ENCODE measurements at places on chromosomes 11 and 22.

DNA sequence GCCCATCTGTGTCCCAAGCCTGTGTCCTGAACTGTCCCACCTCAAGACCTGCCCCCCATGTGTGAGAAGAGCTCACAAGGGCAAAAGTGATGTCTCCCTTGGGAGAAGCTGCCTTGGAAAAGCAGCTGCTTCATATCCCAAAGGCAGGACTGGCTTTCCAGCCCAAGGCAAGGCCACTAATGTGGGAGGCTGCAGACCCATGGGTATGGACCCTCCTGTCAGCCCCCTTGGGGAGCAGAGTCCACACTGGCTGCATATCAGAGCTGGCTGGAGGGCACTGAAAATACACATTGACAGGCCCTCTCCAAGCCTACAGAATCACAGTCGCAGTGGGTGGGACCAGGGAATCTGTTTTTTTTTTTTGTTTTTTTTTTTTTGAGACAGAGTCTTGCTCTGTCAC, 2.7 kb downstream of the PELI3 start:
- no peak for DNase-seq

GRCh38 chr11:75388386-75389275, 10.7 kb upstream of the RPS3 start:
- no peak for DNase-seq

- no peak for DNase-seq
These were observed 8.0 kb downstream of the SCN4B start for GRCh38 chr11:118144301-118145268.

DNA sequence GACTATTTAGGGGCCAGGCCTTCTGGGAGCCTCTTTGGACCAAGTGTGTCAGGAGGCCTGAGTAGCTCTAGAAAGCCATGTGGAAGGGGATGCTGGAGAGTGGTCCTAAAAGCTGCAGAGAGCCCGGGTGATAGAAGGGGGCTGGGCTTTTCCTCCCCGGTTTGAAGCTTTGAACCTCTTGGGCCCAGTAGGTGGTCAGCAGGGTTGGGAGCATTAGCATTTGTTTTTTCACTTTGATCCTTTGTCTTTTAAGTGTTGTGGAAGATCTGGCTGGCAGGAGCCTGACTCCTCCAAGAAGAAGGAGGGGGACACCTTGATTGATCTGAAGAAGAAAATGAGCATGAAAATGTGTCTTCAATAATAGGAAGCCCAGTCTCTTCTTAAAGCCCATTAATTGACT, 596.6 kb downstream of the INSC start:
- DNase-seq = no peak

- no peak for DNase-seq
These were observed 14.6 kb downstream of the PARVG start for GRCh38 chr22:44195189-44195871.

DNA sequence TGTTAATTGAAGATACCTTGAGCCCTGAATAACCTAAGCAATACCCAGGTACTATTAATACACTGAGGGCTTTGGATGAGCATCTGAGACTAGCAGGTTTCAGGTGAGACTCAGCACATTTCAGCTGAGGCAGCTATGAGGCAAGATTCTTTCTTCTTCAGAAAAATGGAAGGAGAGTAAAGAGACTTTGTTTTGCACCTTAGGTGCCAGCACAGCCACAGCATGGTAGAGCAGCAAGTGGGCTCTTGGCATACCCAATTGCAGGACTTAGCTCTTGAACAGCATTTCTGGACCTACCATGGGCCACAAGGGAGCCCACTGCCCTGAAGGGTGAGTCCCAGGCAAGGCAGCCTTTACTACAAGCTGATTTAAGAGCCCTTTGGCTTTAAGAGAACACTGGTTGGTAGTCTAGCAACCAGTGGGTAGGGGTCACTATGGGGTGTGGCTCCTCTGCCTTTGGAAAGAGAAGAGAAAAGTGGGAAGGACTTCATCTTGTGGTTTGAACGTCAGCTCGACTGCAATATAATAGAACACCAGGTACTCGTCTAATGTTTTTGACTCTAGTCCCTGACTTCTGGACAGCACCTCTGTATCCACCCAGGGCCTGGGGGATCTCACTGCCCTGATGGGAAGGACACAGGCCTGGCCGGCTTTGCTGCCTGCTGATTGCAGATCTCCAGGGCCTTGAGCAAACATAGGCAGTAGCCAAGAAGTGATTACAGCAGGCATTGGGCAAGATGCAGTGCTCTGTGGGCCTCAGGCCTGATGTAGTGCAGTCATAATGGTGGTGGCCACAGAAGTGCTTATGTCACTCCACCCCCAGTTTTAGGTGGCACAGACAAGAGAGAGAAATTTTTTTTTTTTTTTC, 73.3 kb downstream of the GLYATL1 start:
- DNase-seq = no peak

DNA sequence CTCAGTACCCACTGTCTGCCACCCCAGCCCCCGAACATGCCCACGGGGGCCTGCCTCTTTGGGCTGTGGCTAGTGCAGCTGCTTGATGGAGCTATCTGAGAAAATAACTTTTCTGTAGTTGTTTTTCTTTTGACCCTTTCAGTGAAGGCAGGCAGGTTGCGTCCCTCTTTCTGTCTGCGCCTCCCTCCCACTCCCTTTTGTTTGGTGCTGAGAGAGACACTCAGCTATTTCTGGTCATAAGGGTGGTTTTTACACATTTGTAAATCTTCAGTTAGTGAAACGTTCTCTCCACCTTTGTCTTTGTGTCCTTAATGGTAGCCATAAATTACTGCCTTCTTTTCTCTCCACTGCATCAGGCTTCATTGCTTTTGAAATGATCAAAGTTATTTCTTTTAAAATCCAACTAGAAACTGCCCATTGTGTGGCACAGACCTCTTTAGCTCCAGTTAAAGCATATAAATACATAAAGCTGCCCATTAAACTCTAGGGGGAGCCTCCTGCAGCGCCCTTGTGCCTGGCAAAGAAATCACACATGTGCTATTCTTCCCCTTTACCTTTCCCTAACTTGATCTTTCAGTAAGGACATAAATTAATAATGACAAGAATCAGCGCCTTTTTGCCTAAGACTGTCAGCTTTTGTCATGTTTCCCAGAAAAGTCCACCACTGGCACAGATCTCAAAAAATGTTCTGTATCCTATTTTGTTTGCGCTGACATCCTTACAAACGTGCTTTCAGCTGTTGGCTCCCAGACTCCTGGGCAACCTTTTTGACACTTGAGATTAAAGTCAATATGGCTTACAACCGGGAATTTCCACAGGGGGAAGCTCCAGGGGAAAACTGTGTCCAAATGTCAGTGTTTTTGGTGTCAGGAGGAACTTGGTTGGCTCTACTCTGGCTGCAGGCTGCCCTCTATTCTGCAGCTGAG, 1.7 kb upstream of the SCUBE2 start:
- DNase-seq = no peak

DNA sequence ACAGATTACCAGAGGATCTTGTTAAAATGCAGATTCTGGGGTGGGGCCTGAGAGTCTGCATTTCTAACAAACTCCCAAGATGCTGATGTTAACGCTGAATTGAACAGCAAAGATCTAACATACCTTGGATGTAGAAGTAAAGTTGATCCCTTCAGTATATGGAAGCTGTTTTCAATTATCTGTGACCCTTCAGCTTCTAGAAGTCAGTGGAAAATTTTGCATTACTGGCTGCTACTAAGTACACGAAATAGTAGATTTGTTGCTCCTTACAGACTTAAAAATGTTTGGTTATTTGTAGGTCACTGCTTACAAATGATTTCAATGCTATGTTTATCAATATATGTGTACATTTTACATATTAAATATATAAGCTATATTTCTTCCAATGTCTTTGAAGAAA, 107.4 kb downstream of the ARHGAP42 start:
- no peak for DNase-seq

- DNase-seq = no peak
These were observed 855 bp upstream of the MS4A5 start for GRCh38 chr11:60428517-60428916.

- no peak for DNase-seq
These were observed 92.6 kb upstream of the PDGFD start for GRCh38 chr11:104256525-104256924.

DNA sequence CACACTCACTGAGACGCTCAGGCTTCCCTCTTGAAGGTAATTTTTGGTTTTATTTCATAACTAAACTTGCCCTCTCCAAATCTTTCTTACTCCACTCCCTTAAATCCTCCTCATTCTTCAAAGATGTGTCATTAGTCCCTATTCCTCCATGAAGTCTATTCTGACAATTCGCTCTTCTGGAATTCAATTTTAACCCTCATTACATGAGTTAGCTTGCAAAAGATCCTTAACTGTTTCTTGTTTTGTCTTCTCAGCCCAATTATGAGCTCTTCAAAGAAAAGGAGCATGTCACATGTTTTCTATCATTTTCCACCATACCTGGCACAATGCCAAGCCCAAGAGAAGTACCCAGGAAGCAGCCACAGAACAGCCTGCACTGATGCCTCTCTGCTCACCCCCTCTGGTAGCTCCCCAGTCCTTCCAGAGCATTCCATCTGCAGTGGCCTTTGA, 13.0 kb downstream of the GALNT18 start:
- no peak for DNase-seq

GRCh38 chr11:95545116-95545875, 244.3 kb downstream of the FAM76B start:
- no peak for DNase-seq

GRCh38 chr11:77066229-77067042, at the start of gene CAPN5:
Gene CAPN5, plus strand, starts transcription at chr11:77066971. Its CDS starts 17,916 bp downstream, at chr11:77084887.
- DNase-seq = no peak

GRCh38 chr22:36858156-36858555, 2.6 kb upstream of the NCF4 start:
- DNase-seq = no peak

DNA sequence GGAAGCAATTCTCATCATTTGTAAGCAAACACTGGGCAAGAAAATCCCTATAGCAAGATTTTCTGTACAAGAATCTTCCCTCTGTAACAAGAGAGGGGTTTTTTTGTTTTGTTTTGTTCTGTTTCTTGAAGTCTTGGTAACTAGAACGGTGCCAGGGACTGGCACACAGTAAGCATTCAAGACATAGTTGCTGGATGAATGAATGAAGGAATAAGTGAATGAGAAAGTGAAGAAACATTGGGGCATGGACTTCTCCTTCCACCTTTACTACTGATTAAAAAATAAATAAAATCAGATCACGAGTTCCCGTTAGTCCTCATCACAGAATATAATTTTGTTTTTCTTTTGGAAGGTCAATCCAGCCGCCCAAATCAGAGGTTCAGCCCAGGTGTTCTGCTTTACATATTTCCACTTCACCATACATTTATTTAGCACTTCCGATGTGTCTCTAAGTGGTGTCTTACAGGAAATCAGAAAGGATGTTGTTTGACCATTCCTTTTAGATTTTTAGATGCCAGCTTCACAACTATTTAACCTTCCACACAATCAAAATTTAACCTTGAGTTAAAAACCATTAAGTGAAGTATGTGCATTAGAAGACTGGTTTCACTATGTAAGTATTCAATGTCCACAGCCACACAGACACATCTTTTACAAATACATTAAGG, 281.2 kb downstream of the CADM1 start:
- DNase-seq = no peak

DNA sequence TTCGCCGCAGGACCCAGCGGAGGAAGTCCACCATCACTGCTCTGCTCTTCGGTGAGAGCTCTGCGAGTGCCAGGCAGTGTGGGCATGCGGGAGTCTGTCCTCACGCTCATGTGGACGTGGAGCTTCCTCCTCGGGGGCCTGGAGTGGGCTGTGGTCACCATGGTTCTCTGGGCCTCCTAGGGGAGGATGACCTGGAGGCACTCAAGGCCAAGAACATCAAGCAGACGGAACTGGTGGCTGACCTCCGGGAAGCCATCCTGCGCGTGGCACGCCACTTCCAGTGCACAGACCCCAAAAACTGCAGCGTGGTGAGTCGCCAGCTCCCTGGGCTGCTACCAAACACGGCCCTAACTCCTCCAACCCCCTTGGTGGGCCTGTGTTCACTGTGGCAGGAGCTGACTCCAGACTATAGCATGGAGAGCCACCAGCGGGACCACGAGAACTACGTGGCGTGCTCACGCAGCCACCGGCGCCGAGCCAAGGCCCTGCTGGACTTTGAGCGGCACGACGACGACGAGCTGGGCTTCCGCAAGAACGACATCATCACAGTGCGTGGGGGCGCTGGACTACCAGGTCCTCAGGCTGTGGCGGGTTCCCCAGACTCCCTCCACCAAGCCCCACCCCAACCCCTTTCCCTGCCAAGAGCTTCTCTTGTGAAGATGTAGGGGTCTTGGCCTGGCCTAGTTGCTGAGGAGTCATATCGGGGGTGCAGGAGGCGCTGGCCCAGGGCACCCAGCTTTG, 36.8 kb downstream of the SGSM3 start:
- no peak for DNase-seq

- DNase-seq = no peak
These were observed 18.3 kb downstream of the CYTH4 start for GRCh38 chr22:37300551-37301017.

- no peak for DNase-seq
These were observed 8.7 kb downstream of the RASD2 start for GRCh38 chr22:35549328-35549727.

- no peak for DNase-seq
These were observed 9.5 kb downstream of the GRK2 start for GRCh38 chr11:67275606-67276409.

DNA sequence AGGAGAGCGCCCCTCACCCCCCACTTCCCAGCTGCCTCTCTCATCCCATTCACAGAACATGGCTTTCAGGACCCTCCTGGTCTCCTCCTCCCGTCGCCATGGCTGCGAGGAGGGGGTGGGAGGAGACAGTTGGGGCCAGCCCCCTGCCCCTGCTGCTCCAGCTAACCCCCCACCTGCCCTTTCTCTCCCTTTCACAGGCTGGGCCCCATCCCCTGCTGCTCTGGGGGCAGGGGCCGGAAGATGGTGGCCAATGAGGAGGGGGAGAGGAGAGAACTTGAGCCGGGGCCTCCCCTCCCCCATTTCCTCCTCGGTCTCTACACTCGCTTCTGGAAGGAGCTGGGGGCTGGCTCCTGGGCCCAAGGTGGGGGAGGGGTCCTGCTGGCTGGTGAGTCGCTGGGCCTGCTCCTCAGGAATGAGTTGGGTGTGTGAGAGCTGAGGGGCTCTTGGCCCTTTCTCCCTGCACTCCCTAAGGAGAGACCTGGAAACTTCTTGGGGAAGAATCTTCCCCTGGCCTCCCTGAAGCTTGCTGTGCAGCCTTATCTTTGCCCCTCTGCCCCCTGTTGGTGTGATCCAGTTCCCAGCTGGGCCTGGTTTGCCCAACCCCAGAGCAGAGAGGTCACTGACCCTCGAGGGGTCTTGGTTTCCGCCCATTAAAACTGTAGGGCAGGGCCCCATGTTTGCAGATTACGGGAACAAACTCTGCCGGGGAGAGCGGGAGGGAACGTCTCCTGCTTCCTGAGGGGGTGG, 10.2 kb downstream of the YPEL4 start:
- DNase-seq = no peak

DNA sequence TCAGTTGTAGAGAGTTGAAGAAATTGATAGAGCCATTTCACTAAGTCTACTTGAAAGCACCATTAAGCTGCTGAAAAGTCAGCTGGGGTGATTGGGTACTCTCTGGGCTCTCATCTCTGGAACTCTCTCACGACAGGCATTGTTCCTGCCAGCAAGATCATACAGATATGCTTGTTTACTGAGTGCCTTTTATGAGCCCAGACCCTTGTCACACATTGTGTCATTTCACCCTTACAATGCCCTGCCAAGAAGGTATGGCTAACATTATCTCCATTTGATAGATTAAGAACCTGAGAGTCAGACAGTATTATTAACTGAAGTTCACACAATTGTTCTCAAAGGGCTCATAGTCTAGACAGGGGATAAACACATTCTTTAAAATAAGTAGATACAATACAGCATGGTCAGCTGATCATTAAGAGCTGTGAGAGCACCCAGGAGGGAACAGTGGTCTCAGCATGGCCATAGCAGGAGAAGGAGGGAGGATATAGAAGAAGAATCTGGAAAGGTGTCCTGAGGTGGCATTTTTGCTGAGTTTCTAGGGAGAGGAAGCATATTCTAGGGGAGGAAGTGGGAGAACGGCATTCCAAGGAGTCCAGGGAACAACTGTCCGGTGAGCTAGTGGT, 580.5 kb downstream of the INSC start:
- DNase-seq = no peak
